Activated T-cell treated with anti-CD3 and anti-CD28 coated beads, Interleukin-2, amount 50 U/mL, for 4 hours (primary cell): ENCODE measurements at places on chromosomes 12 and 14. TPM values are rescaled to one million over a fixed set of nuclear protein-coding genes. Genes with fewer than 3 reads are reported as not detected.

C1R gene
- total RNA-seq: 0.98 TPM

C12orf50 gene
- not detected for total RNA-seq

GRCh38 chr14:91207008-91207407, 37.5 kb downstream of the GPR68 start:
- no peak for DNase-seq

DNA sequence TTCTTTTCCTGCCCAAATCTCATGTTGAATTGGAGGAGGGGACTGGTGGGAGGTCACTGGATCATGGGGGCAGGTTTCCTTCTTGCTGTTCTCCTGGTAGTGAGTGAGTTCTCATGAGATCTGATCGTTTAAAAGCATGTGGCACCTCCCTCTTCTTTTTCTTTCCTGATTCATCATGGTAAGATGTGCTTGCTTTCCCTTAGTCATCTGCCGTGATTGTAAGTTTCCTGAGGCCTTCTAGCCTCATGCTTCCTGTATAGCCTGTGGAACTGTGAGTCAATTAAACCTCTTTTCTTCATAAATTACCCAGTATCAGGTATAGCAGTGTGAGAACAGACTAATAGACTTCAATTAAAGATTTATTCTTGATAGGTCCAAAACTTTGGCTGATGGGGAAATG, 83.5 kb downstream of the CAND1 start:
- DNase-seq: no peak

DNA sequence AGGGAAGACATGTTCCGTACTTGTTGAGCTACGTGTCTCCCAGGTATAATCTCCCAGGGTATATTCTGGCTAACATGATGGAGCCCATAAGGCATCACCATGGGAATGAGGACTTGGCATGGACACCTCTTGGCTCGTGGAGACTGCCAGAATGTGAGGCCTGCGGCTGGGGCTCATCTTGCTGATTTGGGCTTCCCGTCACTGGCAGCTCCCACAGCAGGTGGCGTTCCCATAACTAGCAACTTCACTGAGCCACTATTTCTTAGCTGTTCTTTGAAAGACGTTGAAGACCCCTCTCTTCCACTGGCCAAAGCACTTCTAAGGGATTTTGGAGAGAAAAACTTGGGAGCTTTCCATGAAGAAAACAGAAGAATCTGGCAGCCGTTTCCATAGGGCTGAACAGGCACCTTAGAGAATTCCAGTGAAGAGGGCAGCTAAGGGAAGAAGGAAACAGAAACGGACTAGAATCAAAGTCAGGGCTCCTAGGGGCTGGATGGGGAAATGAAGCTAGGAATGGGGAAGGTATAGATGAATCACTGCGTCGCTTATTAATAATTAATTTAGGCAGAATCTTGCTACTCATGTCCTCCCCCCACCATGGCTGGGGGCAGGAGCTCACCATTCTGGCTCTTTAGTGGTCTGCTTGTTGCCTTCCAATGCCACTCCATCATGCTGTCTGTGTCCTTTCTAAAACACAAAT, 39.7 kb upstream of the FOS start:
- no peak for DNase-seq
